ENCODE measurements at places on chromosomes 3 and 15.

GRCh38 chr15:55791551-55792400 is 48.8 kb upstream of the PRTG start:
- DNase-seq, result no peak

- no peak for DNase-seq
Measured at GRCh38 chr3:72105306-72105705, 320.4 kb upstream of the PROK2 start.

- peak; percentile 96 for DNase-seq
Measured at GRCh38 chr15:70605606-70606410, 157.6 kb downstream of the UACA start.

DNA sequence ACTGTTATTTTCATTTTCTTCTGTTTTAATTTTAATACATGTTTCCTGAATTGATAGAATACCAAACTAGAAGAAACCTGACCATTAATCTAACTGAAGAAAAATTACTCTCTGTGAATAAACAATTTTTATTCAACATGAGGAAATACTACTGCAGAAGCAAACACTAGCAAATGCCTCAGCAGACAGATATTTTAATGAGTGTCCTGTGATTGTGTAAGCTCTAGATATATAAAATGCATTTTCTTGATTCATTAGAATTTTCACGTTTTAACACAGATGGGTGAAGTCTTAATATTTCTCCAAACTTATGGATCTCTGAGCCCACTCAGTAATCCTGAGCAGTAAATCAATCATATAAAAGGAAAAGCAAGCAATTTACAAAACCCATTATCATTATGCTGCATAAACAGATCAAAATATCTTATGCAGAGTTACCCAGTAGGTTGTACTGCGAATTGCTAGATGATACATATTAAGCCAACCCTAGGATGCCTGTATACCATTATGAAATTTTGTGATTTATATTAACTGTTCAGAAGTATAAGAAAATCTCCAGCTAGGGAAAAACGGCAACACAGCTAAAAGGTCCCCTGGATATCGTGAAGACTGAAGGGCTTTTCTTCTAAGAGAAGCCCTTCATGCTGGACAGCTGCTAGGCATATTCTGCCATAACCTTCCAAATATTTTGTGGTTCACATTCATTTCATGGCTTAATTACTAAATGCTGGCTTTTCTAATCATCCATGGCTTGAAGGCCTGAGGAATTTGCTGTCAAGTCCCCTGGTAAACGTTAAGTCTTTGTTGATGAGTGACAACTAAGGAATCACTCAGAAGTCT is 157.7 kb upstream of the TGFBR2 start:
- DNase-seq, result no peak

DNA sequence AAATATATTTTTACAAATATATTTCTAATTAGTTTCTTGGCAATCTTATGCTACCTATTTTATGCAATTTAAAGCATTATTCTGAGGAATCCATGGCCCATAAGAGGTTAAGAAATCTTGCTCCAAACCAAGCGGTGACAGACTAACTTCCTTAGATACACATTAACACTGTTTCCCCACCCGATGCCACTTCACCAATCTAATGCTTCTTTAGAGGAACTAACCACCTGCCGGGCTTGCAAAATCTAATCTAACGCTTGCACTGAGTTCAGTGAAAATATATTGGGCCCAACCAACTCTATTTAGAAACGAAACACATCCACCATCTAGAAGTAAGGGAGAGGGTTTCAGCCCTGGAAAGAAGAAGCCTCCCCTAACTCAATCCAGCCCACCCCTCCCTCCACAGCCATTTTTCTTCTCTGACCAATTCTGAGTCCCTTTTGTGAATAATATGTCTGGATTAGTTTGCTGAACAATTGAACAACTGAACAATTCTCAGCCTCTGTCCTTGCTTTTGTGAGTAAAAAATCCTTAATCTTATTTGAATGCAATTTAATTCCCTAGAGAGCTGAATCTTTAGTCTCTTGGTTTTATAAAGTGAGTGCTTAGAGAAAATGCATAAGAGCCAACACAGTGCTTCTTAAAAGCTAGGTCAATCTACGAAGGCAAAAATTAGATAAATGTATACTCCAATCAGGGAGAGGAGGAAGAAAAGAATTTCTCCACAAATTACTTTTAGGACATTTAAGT is 150.4 kb upstream of the ADAMTS9 start:
- no peak for DNase-seq

DNA sequence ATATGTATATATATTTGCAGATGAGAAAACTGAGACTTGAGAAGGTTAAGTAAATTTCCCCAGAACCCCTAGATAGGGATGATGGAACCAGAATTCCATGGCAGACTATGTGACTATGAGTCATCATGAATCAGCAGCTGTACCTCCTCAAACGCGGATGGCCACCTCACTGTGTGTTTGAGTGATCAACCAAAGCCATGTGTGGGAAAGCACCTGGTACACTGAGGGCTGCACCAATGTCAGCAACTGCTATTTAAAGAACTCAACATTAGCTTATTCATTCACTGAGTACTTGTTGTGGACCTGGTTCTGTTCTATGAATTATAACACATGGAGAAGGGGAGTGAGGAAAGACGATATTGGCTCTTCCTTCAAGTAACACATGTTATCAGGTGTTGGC is 377.0 kb downstream of the GAP43 start:
- DNase-seq, result no peak

DNA sequence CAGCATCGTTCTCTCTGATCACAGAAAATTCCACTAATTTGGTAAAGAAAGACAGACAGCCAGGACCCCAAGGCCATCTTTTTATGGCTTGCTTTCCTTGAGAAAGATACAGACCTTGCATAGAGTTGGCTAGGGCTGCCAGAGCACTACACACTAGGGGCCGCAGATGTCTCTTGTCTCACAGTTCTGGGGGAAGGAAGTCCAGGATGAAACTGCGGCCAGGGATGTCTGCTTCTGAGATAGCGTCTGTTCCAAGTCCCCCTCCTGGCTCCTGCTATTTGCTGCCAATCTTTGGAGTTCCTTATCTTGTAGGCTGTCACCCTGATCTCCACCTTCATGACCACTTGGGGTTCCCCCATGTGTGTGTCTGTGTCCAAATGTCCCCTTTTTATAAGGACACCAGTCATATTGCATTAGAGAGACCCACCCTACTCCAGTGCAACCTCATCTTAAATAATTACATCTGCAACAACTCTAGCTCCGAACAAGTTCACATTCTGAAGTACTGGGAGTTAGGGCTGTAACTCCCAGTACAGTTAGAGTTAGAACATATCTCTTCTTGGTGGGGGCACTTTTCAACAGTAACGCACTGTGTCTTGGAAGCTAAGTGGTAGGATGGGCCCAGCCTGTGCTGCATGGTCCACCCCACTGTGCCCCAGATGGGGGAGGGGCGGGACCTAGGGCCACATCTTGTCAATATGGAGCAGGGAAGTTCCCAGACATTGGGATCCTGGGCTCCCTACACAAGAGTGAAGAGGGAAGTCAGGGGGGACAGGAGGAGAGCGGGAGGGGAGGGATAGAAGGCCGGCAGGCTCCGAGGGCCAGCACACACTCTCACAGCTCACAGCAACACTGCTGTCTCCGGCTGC is 42.2 kb downstream of the KLF15 start:
- DNase-seq, result peak; percentile 19

DNA sequence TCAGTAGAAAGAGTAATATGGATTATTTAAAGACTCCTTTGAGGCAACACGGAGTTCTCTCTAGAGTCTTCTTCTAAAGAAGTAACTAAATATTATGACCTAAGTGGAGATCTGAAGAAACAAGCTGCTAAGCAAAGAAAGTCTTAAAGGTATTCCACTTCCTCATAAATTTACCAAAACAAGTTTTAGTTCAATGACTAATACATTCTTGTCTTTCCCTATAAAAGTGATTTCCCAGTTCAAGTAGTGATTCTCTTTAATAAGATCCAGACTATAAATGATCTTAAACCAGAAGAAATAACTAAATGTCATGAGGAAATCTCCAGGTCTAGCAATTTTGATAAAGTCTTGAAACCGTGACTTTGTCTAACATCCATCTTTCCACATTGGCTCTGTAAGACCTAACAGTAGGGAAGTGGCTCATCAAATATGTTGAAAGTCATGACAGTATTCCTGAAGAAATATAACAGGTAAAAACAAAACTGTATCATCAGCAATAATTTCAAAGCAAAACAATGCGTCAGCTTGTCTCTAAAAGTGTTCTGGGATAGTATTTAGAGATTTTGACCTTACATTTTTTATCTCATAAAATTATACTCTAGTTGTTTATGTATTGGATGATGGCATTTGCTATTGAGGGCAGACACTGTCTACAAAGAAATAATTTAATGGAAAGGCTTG is 51.8 kb upstream of the NEDD4 start:
- DNase-seq, result no peak

GRCh38 chr3:64163755-64164148 is 61.5 kb downstream of the PRICKLE2 start:
- no peak for DNase-seq

GRCh38 chr3:156211583-156211982 is 91.2 kb downstream of the KCNAB1 start:
- DNase-seq, result no peak

- DNase-seq, result peak; percentile 32
Measured at GRCh38 chr3:154842536-154842935, 237.6 kb upstream of the MME start.

- no peak for DNase-seq
Measured at GRCh38 chr15:94203306-94203705, 28.1 kb upstream of the MCTP2 start.

- DNase-seq, result no peak
Measured at GRCh38 chr3:86416334-86416733, 574.6 kb downstream of the VGLL3 start.

DNA sequence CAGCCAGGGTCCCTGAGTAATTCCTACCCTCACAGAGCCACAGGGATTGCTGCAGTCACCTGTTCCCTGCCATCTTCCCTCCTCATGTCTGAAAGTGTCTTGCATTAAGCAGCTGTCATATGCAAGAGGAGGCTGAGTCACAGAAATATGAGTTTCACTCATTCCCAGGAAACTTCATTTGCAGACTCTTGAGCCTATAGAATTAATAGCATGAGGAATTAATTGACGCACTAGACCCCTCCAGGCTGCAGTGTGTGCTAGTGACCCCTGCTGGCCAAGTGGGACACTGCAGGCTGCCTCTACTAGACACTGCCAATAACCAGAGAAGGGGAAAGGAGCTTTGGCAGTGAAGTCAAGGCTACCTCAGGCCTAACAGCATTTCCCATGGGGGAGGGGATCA is 50.6 kb upstream of the SLC6A1 start:
- DNase-seq, result no peak

DNA sequence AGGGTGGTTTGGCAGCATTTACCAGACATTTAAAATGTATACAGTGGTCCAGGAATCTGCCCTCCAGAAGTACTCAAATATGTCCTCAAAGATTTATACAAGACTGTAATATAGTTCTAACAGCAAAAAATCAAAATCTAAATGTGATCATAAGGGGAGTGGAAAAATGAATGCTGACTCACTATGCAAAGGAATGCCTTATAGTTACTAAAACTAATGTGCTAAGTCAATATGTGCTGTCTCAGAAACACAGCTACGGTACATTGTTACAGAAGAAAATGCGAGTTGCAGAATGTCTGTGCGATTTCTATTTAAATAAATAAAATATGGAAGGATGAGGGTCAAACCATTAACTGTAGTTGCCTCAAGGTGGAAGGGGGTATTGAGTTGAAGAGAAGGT is 230.1 kb upstream of the UBE2E1 start:
- no peak for DNase-seq

- no peak for DNase-seq
Measured at GRCh38 chr15:87916208-87916607, 340.3 kb downstream of the NTRK3 start.

DNA sequence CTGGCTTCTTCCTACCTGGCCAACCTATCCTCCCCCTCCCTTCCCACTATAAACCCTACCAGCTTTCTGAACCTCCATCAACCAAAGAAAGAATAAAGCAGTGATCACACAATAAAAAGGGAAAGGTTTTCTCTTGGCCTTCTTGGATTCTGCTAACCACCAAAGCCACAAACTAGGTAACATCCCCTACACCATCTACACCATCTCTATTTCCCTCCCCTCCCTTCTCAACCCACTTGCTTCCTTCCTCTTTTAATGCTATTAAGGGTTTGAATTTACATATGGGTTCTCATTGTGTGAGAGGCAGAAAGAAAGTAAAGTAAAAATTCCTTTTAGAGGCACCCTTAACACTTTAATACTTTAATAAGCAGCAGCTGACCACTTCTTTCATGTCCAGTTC is 25.8 kb upstream of the RSL24D1 start:
- no peak for DNase-seq

DNA sequence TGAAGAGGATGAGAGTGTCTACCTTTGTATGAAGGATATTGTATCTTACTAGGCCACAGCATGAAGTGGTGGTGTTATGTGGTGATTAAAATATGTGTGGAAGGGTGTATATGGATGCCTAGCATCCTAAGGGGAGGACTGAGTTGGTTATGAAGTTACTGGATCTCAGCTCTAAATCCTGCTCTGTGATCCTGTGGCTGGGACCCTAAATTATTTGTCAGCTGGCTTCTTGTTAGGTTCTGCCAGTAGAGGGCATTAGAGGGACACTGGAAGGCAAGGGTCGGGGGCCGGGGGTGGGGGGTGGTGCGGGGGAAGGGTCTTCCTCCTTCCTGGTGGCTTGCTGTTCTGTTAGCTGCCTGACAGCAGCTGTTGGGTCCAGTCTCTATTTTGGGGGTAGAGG is 34.9 kb downstream of the MORF4L1 start:
- DNase-seq, result no peak

DNA sequence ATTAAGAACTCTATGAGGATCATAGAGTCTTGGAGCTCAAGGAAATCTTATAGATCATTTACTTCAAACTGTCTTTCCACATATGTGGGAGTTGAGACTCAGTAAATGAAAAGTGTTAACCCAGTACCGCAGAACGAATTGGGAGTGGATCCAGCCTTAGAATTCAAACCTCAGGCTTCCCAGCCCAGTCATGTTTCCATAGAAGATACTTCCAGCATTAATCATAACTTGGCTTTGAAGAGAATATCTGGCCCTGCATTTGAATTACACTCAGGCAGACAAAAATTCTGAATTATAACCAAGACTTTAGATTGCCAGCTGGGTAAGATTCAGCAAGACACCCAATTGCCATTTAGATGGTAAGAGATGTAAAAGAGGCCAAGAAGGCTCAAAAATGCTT is 972.0 kb downstream of the TUSC7 start:
- DNase-seq, result no peak

- DNase-seq, result no peak
Measured at GRCh38 chr3:124577494-124578167, 152.6 kb upstream of the UMPS start.

All from right hindlimb (tissue), 1 donor.